ENCODE measurements at places on chromosomes 5 and 9. TPM values are rescaled to one million over a fixed set of nuclear protein-coding genes. Genes with fewer than 3 reads are reported as not detected.

DNA sequence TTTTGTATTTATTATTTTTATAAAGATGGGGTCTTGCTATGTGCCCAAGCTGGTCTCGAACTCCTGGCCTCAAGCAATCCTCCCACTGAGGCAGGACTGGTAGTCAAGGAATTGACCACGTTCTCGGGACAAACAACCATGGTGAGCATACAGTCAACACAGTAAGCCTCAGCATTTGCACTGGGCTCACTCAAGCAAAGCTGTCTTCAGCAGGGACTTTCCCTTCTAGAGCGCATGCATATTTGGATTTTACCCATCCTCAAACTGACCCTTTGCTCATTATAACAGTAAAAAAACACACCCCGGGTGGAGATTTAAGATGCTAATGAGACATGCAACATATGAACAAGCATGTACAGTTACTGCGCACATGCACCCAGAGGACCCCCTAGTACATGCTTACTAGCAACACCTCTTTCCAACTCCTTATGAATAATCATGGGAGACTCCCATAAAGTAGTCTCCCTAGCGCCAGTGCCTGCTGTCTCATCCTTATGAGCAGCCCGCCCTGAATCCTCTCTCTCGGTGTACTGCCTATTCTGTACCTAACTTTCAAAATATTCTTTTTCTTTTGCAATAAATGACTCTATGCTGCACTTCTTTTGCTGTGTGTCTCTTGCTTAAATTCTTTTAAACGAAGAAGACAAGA lies 41.5 kb downstream of the C5orf22 start:
- no peak for DNase-seq

DNA sequence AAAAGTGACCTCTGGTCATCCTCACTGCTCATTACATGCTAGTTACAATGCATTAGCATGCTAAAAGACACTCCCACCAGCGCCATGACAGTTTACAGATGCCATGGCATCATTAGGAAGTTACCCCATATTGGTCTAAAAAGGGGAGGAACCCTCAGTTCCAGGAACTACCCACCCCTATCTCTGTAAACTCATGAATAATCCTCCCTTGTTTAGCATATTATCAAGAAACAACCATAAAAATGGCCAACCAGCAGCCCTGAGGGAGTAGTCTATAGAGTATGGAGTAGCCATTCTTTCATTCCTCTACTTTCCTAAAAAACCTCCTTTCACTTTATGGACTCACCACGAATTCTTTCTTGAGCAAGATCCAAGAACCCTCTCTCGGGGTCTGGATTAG lies 89.4 kb downstream of the ATPSCKMT start:
- no peak for DNase-seq

DNA sequence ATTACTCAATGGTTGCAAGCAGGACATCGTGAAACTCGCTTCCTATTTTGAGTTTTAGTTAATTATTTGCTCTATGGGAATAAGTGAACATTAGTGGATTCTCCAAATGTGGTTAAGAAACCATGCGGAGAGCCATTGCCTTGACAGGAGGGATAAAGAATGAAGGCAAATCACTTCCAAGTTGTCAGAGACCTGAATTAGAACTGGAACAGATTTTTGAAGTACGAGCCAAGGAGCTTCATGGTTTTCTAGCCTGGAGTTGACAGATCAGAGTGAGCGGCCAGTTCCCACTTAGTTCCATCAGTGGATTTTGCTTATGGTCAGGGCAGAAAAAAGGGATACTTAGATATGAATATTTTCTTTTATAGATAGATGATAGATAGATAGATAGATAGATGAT lies 171.4 kb upstream of the CDH10 start:
- no peak for DNase-seq

DNA sequence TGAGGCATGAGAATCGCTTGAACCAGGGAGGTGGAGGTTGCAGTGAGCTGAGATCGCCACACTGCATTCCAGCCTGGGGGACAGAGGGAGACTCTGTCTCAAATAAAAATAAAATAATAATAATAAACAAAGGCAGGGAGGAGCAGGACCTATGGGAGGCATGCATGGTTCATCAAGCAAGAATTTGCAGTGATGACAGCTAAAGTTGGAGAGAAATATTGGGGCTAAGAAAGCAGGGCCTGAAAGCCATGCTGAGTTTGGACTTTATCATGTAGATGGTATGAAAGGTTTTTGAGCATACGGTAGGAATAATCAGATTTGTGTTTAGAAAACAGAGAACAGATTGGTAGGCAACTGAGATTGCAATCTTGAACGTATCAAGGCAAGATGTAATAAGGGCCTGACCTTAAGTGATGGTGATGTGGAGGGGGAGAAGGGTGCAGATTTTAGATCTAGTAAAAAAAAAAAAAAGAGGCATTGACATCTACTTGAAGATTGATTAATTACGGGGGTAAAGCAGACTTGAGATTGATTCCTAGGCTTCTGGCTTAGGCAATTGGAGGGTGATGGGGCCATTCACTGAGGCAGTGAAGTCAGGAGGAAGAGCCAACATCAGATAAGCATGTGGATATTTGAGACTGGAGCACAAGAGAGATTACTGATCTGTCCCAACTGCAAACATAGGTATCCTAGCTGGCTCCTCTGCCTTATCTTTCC lies 50.7 kb downstream of the CFAP95 start:
- DNase-seq, result no peak

DNA sequence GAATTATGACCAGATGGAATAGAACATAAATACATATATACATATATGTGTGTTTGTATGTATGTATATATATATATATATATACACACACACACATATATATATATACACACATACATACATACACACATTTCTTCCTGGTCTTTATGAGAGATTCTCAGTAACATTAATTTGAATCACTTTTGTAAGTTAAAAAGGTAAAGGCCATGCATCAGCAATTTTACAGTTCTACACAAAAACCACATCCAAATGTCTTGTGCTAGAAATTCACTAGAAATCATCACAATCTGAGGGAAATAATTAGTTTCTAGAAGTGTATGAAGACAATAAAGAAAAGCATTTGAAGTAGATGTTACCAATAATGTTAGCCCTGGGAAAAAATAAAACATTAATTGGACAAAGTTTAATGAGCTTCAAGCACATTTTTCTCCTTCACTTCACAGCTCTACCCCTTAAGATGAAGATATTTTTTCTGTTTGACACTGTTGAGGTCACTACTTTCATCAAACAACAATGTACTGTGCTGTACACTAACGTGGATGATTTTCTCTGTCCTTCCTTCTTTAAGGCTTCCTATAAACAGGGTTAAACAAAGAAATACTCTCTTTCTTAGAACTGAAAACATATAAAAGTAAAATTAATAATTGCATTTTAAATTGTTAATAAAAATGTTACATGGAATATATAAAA lies 189.2 kb upstream of the NR4A3 start:
- DNase-seq, result no peak

GRCh38 chr5:180302256-180302655 lies 10.4 kb upstream of the MAPK9 start:
- no peak for DNase-seq

DNA sequence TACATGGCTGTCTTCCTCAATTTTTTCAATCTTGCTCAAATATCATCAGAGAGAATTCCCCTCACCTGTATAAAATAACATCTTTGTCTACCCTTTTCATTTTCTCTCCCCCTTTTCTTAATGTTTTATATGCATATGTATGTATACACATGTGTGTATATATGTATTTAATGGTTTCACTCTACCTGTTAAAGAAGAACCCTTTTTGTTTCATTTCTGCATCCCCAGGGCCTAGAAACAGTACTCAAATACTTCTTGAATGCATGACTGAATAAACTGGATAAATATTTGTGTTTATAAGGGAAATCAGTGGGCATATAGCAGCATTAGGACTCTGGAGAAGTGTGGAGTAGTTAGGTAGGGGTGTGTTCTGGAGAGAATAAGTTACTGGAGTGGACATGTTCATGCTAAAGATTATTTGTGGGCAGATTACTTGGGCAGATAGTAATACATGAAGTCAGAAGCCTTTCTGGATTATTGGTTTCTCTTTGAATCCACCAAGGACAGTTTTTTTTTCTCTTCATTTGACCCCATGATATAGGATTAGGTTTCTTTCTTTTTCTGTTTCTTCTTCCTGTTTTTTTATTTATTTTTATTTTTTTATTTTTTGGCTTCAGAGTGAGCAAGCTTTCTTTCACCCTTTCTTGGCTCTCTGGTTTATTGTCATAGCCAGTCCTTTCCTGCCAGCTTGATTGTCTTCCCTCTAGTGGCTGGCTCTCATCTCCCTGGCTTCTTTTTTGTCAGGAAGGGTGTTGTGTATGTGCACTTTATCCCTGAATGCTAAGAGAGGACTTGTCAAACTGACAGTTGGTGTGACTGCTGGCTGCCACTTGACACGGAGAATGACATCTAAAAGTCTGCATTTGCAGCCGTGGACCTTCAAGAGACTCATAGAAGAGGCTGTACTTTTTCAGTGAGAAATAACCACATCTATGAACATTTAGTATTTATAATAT lies 89.3 kb downstream of the ZCCHC7 start:
- DNase-seq, result no peak

Gene PAEP
- polyA plus RNA-seq, result not detected

Gene LCN12
- polyA plus RNA-seq, result 0.41 TPM

Gene RNF183
- 0.15 TPM for polyA plus RNA-seq

- DNase-seq, result no peak
Observed at GRCh38 chr5:16863469-16863946, 72.6 kb downstream of the MYO10 start.

Gene CCL21
- 60.4 TPM for polyA plus RNA-seq

- no peak for DNase-seq
Observed at GRCh38 chr9:129412814-129413536, 207.9 kb downstream of the C9orf50 start.

DNA sequence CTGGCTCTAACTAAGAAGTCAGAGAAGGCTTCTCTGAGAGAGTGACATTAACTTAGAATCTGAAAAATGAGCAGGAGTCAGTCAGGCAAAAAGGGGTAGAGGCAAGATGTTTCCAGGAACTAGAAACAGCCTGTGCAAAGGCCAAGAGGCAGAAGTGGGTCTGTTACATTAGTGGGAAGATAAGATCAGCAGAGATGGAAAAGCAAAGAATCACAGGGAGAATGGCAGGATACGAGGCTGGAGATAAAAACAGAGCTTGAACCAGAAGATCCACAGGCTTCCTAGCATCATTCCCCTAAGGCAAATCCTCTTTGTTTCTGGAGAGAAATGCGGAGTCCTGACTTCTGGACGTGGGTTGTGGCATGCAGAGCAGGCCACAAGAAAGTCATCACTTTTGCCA lies 27.4 kb downstream of the ASTN2 start:
- DNase-seq, result no peak

- DNase-seq, result no peak
Observed at GRCh38 chr5:7793895-7794294, 57.0 kb downstream of the CFAP90 start.

- no peak for DNase-seq
Observed at GRCh38 chr9:86135371-86135770, 36.0 kb upstream of the GOLM1 start.

Gene PRDM9
- not detected for polyA plus RNA-seq

DNA sequence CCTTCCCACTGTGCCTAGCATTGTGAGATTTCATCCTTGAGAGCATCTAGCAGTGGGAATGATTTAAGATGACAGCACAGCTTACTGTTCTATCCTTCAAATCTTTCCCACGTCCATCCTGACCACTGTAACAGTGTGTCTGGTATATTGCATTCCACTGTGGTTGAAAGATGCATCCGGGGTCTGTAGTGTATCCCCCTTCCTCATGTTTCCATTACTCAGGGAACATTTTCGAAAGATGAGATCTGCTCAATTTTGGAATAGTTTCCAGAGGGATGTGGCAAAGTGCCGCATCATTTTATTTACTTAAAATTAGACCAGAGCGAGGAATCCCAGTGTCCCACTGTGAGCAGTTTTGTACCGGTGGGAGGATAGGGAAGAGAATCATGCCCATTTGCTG lies 407.1 kb upstream of the PAPPA start:
- DNase-seq, result no peak

- no peak for DNase-seq
Observed at GRCh38 chr9:90020276-90020871, 415.6 kb downstream of the GADD45G start.

- no peak for DNase-seq
Observed at GRCh38 chr5:126430631-126431030, 7.4 kb downstream of the GRAMD2B start.

GRCh38 chr5:55633574-55634208 lies 78.4 kb downstream of the SLC38A9 start:
- no peak for DNase-seq

- no peak for DNase-seq
Observed at GRCh38 chr9:102518324-102518723, 476.8 kb upstream of the CYLC2 start.

DNA sequence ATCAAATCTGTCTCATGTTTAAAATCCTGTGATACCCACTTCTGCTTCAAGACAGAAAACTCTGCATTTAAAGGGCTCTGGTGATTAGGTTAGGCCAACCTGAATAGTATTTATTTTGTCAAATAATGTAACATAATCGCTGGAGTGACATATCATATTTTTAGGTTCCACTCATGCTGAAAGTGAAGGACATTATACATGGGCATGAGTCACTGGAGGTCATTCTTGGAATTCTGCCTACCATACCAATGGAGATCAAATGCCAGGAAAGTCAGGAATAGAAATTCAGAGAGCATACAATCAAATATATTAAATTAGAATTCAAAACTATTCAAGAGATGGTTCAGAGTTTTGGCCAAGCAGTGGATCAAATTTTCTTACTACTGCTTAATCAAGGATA lies 97.1 kb upstream of the PRSS3 start:
- no peak for DNase-seq

DNA sequence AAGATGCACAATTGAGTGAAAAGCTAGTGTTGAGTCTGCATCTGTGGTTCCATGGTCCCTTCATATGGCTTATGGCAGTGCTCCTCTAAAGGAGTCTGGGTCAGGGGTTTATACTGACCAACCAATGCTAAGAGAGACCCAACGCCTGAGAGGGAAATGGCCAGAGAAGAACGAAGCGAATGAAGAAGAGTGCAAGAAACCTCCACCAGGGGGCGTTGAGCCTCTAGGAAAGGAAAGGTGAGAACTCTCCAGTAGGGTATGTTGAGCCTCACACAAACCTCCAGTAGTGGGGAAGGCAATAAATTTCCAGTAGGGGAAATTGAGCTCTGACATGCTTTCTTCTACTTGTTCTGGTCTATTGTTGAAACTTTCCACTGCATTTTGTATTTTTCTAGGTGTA lies 470.6 kb downstream of the PRDM9 start:
- DNase-seq, result no peak

- DNase-seq, result no peak
Observed at GRCh38 chr5:93107141-93107540, 473.9 kb downstream of the NR2F1-AS1 start.
